ENCODE measurements at places on chromosomes 11 and 22.

DNA sequence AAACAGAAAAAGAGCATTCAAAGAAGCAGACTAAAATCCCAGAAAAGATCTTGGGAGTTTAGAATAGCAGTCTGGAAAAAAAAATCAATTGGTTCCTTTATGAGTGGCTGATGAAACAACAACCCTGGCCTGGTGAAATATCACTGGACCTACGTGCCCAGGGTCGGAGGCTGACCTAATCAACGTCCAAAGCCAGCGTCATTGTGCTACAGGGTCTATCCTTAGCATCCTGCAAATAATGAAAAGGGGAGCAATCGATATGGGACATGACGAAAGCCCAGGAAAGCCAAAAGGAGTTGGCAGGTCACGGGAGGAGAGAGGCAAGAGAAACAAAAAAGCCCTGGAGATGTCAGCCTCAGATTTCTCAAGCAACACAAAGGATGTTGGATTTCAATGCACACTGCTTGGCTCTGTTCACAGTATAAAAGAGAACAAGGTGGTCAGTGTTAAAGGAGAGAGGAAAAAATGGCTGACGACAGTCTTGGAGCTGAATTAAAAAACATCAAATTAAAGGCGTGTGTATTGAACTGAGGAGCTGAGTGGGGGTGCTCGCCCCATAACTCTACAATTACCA, 148.8 kb downstream of the BLID start:
- DNase-seq: no peak

DNA sequence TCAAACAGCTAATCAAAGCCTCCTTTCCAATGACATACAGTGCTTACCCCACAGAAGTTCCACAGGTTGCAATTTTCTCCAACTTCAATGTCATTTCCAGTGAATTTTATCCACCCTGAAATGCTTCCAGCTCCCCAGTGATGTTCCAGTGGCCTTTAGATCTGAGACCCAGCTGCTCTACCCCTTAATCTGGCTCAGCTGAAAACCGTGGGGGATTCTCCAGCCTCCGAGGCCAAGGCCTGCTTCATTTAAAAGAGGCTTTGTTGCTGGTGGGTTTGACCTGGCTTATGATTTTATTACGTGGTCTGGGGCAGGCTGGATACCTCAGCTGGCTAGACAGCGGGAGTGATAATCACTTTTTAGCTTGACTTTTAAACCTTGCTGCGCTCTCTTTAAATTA, 10.9 kb downstream of the HEPHL1 start:
- DNase-seq: no peak

DNA sequence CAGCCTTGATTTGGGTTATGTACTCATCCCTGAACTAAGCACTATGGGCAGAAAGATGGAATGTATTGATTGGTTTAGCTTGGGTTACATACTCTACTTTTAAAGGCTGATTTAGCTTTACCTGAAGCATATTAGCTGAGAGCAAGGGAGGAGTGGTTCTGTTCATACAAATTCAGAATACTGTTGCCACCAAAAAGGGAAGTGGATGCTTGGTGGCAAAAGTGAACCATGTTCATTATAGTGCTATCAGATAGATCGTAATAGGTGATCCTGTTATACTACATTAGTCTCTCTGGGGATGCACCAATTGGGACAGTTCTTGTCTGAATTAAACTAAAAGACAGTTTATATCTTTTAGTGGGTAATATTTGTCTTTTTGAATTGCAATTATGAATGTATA, 44.5 kb upstream of the RRM1 start:
- no peak for DNase-seq

DNA sequence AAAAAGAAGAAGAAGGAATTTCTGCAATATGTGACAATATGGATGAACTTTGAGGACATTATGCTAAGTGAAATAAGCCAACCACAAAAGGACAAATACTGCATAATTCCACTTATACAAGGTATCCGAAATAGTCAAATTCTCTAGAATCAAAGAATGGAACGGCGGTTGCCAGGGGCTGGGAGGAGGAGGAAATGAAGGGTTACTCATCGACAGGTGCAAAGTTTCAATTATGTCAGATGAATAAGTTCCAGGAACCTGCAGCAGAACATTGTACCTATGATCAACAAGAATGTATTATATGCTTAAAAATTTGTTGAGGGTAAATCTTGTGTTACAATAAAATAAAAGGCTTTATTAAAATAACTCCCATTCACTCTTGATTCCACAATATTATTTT, 49.0 kb downstream of the SC5D start:
- DNase-seq: no peak

DNA sequence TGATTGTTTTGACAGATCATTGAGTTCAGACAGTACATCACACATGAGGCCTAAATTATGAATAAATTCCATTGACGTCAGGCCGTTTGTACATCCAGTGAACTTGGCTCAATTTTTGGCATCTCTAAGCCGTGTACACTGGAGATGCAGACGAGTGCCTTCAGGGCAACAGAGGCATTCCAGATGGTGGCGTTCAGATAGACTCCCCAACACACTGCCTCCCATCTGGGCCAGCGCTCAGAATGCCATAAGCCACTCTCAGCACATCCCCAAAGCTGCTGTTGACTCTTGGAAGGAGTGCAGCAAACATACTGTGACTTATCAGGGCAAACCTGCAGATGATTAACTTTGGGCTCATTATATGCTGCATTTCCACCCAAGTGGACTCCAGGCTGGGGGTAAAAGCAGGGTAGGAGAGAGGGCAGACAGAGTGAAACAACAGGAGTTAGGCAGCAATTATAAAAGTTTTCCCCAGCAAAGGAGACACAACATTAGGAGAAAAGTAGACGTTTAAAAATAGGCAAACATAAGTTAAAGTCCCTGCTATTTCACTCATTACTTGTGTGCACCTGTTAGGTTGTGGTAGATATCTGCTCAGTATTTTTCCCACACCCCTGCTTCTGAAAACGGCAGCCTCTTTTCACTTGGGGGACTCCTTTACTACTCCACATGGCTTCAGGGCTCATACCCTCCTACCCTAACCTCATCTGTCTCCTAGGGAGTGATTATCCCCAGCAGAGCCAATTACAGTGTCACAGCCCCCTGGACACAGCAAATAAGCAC, 60.2 kb upstream of the PDE3B start:
- DNase-seq: no peak

DNA sequence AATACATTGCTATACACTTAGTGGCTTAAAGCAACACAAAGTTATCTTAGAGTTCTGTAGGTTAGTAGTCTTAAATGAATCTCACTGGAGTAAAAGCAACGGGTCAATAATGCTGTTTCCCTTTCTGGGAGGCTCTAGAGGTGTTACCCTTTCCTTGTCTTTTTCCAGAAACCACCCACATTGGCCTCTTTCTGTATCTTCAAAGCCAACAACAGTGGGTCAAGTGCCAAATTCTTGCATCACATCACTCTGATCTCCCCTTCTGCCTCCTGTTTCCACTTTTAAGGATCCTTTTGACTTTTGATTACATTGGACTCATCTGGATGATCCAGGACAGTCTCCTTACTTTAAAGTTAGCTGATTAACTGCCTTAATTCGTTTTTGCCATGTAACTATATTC, 93.6 kb downstream of the DDX10 start:
- DNase-seq: no peak

DNA sequence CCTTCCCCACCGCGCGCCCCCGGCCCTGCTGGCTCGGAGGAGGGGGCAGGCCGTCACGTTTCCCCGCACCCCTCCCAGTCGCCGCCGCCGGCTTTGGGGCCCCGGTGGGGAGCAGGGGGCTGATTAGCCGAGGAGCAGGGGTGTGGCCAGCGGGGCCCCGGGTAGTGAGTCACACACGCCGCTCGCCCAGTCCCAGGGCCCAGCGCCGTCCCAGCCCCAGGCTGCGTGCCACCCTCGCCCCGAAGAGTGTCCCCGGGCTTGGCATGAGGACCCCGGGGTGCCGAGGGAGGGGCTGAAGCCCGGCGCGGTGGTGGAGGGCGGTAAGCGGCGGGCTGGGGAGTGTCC, 34.4 kb downstream of the PRDM11 start:
- DNase-seq: no peak

DNA sequence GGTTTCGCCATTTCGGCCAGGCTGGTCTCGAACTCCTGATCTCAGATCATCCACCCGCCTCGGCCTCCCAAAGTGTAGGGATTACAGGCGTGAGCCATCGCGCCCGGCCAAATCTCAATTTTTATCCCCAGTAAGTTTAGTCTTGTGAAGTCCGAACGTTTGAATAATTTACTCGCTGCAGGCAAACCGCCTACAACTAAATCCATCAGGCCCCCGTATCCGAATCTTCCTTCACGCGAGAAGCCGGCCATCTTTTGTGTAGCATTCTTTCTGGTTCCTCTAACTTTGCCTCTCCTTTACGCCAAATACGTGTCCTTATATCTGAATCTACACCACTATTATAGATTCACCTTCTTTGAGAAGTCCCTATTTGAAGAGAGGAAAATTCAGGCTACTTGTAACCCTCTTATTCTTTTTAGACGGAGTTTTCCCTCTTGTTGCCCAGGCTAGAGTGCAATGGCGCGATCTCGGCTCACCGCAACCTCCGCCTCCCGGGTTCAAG, 581 bp upstream of the EIF3L start:
- DNase-seq: no peak

DNA sequence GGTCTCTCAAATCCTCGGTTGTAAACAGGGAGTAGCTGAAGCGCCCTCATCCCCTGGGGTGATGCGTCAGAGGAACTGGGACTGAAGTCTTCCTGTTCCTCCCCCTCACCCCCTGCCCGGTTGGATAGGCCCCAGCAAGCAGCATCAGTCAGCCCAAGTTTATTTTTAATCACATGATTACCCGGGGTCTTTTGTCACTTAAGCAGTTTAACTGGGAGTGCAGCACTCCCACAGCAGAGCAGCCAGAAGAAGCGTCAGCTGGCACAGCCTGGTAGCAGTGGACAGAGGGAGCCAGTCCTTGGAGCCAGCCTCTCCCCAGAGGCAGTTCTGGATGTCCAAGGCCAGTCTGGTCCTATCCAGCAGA, 342.1 kb downstream of the CTTN start:
- DNase-seq: no peak

DNA sequence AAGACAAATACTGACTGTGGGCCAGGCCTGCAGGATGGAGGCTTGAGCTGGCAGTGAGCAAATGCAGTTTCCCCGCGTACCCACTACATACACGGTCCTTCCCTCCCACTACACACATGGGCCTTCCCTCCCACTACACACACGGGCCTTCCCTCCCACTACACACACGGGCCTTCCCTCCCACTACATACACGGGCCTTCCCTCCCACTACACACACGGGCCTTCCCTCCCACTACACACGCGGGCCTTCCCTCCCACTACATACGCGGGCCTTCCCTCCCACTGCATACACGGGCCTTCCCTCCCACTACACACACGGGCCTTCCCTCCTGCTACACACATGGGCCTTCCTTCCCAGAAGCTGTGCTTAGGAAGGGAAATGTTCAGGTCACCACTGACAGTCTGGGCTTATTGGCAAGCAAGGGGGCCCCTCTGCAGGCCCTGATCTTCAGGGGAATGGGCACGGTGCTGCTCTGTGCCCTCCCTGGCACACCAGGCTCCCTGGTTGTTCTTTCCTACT, 10.8 kb downstream of the DNAL4 start:
- no peak for DNase-seq

- DNase-seq: no peak
Measured at GRCh38 chr11:71977743-71978418, 20.8 kb upstream of the IL18BP start.

DNA sequence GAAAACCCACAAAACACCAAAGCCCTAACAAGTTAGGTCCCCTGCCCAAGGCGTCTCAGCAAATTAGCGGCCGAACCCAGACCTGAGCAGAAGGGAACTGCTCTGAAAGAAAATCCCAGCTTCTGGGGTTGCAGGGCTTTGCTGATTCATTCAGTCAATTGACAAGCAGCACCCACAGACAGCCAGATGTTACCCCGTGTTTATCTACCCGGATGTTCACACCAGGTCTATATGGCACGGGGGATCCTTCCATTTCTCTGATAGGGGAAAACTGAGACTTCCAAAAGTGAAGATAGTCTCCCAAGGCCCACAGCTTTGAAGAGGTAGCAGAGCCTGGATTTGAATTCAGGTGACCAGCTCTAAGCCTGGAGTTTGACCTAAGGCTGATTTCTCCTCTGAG, 14.0 kb upstream of the OAF start:
- no peak for DNase-seq

DNA sequence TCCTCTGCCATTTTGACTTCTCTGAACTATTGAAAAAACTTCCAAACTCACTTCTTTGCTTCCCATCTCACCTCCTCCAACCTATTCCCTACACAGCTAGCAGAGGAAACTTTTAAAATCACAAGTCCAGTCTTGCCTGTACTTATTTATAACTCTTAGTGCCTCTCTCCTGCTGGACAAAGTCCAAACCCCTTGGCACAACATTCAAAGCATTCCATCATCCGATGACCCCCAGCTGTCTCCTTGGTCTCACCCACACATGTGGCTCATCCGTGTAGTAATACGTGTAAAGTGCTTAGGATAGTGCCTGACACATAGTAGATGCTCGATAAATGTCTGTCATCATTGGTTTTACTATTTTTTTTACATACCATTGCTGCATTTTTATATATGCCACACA, 101.4 kb downstream of the PARVA start:
- DNase-seq: no peak

DNA sequence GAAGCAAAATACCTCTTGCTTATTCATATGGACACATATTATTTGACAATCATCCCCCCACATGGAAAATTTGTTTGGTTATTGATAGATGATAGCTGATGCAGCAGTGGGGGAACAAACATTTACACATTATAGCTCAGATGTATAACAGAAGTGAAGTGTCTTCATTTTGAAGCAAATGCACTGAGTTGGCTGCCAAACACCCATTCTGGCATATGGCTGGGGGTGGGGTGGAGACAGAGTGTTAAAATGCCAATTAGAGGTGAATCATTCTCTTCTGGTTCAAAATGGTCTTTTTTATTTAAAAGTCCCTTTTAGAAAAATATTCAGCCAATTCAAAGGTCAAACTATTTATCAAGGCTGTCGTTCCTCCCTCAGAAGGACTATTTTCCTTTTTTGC, 157.3 kb upstream of the TRPC6 start:
- DNase-seq: no peak

DNA sequence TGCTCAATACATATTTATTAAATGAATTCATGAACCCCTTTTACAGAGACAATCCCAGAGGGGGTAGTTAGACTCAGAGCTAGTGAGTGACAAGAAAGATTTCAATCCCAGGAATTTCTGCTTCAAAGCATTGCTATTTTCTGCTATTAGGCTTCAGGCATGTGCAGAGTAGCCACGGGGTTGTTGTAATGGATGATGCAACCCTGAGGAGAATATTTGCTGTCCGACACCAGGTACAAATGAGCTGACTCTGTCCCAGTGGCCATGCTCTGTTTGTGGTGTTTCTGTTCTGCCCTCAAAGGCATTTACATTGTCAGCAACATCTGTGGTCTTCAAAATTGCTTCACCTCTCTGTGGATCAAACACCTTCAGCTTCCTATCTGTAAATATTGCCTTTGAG, 102.6 kb downstream of the CSNK2A3 start:
- DNase-seq: no peak

Data from esophagus squamous epithelium (tissue), 5 donors.